Activated CD8-positive, alpha-beta memory T cell treated with anti-CD3 and anti-CD28 coated beads, Interleukin-2, amount 50 U/mL, for 4 hours (primary cell): ENCODE measurements at places on chromosomes 16 and 17.

DNA sequence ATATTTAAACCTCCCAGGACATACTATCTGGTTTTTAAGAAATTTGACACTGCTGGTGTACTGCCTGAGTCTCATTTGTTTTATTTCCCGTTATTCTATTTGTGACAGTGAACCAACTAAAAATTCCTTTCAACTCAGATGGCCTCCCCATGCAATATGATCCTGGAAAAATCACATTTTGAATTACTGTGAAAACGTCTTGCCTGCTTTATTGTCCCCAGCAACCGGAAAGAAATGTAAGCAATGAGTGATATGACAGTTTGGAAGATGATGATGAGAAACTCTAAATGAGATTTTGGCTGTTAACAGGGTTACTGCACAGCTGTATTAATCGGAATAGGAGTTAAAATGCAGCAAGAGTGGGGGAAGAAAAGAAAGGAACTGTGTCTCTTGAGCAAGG is 590.7 kb upstream of the CDH5 start:
- DNase-seq, result no peak

DNA sequence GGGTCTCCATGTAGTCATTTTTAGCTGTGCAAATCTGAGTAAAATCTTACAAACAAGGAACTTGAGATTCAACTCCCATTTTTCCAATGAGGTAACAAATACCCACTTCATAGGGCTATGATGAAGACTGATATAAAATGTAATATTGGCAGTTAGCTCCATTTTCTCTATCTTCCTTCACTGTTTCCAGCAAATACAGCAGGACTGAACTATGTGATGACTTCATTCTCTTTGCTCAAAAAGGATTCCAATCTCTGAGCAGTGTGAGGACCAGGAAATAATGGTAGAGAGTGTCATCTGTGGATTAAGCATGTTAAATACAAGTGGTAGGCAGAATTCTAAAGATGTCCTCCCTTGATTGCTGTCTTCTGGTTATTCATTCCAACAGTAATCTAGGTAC is 18.3 kb downstream of the RND2 start:
- no peak for DNase-seq

DNA sequence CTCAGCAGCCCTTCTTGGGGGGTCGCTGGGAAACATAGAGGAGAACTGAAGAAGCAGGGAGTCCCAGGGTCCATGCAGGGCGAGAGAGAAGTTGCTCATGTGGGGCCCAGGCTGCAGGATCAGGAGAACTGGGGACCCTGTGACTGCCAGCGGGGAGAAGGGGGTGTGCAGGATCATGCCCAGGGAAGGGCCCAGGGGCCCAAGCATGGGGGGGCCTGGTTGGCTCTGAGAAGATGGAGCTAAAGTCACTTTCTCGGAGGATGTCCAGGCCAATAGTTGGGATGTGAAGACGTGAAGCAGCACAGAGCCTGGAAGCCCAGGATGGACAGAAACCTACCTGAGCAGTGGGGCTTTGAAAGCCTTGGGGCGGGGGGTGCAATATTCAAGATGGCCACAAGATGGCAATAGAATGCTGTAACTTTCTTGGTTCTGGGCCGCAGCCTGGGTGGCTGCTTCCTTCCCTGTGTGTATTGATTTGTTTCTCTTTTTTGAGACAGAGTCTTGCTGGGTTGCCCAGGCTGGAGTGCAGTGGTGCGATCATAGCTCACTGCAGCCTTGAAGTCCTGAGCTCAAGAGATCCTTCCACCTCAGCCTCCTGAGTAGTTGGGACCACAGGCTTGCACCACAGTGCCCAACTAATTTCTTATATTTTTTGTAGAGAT is 3.4 kb downstream of the STH start:
- peak; percentile 75 for DNase-seq

GRCh38 chr16:3716831-3717234 is 491 bp downstream of the TRAP1 start:
- DNase-seq, result no peak

DNA sequence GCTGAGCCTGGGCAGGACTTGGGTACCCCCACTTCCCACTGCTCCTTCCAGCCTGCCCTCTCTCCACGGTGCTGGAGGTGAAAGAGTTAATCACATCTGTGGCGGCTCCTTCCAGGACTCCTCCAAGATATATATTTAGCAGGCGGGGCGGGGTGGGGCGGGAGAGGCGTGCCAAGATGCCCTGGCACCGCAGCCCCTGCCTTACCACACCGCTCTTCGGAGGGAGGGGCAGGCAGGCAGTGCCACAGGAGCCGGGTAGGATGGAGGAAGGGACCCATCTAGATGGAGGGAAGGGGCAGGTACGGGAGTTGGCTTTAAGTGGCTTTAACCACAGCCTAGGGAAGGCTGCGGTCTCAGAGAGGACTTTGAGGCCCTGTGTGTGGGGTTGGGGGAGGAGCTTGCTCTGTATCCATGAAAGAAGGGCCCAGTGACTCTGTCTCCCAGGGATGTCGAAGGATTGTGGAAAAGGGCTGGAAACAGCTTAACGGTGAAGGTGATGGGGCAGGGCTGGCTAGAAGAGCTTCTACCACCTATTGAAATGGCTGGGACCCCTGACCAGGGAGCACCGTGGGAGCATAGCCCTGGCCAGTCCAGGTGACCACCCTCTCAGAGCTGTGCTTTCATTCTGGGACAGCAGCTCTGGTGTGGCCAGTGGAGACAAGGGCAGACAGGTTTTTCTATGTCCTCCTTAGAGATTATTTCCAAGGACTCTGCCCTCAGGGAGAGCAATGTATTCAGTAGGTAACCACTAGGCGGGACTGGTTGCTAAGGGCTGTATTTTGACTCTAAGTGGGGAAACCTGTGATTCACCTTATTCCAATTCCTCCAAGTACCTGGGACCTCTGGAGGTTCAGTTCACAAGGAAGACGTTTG is 13.0 kb downstream of the GPR142 start:
- no peak for DNase-seq
